ENCODE measurements at places on chromosomes 13 and 19.
A peak's percentile ranks its signal among the peaks of the same experiment; 100 is the strongest.

DNA sequence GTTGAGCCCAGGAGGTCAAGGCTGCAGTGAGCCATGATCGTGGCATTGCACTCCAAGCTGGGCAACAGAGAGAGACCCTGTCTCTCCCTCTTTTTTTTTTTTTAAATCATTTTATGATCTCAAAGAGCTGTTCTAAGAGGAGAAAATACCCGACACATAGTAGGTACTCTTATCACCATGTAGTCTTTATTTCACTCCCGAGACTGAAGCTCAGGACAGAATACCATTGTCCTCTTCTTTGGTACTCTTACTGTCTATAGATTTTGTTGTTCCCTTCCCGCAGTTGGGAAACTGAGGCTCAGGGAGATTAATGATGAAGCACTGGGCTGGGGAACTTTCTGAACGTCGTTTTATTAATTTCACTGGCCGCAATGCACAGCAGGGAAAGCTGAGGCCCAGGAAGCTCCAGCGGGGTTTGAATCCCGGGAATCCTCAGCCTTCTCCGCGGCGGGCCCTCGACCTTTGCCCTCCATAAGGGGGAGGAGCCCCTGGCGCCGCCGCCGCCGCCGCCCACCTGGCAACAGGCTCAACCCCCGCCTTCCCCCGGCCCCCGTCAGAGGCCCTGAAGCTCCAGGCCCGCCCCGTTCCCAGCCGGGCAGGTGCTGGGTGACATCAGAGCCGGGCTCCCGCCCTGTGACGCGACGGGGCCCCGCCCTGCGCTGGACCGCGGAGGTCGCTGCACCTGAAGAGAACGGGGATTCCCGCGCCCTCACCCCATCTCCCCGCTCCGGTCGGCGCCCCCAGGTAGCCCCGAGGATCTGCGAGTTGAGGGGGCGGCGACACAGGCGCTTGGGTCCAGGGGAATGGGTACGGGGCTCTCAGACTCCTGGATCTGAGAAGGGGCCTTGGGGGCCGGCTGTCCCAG lies 1.6 kb downstream of the MYH14 start:
- no peak for DNase-seq

DNA sequence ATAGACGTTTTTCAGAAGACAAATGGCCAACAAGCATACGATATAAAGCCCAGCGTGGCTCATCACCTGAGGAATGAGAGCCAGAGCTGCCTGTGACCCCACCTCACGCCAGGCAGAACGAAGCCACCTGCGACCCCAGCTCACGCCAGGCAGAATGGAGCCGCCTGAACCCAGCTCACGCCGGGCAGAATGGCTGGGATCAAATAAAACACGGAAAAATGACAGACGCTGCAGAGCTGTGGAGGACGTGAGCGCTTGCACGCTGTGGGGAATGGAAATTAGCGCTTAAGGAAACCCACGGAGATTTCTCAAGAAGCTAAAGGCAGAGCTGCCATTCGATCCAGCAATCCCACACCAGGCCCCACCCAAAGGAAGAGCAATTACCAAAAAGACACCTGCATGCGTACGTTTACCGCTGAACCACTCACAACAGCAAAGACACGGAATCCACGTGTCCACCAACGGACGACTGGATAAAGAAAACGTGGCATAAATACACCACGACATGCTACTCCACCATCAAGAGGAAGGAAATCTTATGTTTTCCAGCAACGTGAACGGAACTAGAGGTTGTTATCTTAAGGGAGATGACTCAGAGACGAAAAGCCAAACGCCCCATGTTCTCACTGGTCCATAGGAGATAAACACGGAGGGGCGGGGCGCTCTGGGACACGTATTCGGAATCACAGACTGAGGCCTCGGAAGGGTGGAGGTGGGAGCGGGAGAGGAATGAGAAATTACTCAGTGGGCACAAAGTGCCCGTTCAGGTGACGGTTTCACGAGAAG lies 30.7 kb upstream of the C13orf46 start:
- no peak for DNase-seq

DNA sequence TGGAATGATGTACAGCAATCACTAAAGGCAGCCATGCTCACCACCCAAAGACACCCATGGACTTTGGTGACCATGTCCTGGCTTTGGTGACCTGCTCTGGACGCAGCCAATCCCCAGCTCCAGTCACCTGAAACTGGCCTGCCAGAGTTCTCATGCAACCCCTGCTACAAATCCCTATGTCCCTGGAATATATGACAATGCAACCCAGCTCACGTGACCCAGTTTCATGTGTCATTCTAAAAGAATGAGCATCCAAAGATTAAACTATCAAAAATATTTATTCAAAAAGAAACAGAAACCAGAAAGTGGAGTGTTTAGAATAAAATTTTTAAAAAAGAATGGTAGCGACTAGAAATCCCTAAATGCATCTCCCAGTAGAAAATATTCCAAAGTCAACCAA lies 203.3 kb upstream of the IRS2 start:
- no peak for DNase-seq

DNA sequence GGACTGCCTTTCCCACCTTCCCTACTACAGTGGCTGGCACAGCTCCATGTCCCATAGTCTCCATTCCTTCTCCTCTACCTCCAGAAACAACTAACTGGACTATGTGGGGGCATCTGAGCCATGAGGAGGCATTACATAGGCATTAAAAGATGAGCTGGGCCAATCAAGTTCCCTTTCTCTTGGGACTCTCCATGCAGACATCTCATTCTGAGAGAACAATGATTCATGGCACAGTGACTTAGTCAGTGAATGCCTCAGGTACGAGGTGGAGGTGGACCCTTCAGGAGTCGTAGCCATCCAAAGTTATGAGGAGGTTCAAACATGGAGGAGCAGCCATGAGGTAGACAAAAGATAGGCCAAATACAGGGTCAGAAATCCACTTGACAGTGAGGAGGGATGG lies 70.0 kb downstream of the GPC6 start:
- no peak for DNase-seq

DNA sequence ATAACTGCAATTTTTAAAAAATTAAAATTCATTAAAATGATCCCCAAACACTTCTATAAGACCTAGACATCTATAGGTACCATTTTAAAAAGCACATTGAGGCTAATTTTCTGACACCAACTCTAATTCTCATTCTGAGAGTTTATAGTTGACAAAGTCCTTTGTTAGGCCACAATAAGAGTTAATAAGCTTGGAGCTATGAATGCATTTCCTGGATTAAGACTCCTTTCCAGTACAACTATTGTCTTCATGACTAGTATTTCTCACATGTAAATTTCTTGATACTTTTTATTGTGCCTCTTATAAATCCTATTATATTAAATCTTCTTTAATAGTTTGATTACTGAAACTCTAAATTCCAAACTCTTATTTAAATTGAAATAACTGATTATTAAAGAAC lies 340.8 kb downstream of the KLF12 start:
- no peak for DNase-seq

DNA sequence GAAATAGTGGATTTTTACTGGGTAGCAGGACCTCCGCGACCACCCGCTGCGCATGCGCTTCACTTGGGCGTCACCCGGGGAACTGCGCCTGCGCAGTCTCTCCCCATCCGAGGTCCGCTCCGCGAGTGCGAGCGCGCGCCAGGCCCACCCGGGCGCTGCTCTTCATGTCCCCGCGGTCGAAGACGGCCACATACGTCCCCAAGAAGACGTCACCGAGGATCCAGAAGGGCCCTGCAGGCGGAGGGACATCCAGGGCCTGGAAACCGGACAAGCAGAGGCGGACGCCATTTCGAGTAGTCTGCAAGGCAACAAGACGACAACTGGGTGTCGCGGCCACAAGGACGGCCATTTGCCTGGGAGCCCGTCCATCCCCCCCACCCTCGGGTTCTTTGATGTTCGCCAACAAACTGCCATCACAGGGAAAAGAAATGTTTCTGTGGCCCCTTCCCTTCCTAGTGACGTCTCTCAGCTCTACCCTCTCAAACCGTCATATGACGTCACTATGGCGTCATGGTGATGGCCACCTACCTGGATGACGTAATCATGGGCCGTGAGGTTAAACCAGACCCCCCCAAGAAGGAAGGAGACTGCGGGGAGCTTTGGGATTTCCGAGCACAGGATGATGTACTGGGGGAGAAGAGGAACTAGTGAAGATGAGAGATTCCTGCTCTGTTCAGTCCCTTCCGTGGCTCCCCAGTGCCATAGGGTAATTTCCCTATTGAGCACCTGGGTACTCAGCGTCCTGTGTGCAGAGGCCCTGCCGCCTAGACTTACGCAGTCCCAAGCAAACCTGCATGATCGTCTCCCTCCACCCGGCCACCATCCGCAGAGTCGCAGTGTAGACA lies 6.7 kb downstream of the NAPSA start:
- DNase-seq, result peak; percentile 67

DNA sequence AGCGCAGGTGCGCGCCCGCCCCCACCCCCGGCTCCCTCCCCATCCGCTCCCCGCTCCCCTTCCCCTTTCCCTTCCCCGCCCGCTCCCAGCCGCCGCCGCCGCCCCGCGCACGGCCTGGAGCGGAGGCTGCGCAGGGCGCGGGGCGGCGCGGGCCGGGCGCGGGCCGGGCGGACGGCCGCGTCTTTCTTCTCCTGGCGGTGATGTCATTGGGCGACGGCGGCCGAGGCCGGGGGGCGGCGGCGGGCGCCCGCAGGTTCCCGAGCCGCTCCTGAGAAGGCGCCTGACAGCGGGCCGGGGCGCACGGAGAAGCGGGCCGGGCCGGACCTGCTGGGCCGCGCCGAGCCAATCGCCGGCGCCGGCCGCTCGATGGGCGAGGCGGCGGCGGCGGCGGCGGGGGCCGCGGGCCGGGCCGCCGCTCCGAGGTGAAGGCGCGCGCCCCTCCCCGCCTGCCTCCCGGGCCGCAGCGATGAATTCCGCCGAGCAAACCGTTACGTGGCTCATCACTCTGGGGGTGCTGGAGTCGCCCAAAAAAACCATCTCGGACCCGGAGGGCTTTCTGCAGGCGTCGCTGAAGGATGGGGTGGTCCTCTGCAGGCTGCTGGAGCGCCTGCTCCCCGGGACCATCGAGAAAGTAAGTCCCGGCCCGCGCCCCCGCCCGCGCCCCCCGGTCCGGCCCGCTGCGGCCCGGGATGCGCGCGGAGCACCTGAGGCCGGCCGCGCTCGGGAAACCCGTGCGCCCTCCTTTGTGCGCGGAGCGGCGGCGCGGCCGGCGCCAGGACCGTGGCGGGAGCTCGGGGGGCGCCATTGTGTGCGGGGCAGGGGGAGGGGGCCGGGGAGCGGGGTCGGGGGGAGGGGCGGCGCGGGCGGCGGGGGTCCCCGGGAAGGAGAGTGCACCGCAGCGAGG lies at the start of gene ARHGEF7:
Gene ARHGEF7 (plus strand): TSS at position 250 of the 904 bp plus-strand sequence. CDS start 217 bp downstream, at position 467.
- DNase-seq, result no peak

- DNase-seq, result no peak
These were observed 1.5 kb downstream of the HS6ST3 start for GRCh38 chr13:96091164-96092117.

DNA sequence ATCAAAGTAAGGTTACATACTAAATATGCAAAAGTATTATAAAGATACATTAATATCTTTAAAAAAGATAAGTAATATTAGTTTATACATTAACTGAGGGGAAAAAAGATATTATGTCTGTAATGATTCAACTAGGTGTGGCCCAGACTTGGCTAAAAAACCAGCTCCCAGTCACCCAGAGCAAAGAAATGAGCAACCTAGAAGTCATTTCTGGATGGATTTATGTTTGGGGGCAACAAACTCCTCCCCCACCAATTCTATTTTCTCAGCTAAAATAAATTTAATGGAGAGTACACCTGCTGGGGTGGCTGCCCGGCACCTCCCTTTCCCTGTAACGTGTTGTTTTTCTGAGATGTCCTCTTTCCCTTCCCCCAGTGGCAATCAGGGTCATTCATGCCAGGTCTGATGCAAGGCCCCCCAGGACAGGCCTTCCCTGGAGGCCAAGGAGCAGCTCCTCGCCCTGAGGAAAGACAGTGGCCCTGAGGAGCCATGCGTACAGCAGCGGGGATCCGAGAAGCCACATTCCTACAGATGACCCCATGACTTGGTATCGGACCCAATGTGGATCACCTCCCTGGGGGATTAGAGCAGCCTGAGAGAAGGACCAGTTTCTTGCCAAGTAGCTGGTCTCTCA lies 78.6 kb upstream of the DOCK9 start:
- no peak for DNase-seq

DNA sequence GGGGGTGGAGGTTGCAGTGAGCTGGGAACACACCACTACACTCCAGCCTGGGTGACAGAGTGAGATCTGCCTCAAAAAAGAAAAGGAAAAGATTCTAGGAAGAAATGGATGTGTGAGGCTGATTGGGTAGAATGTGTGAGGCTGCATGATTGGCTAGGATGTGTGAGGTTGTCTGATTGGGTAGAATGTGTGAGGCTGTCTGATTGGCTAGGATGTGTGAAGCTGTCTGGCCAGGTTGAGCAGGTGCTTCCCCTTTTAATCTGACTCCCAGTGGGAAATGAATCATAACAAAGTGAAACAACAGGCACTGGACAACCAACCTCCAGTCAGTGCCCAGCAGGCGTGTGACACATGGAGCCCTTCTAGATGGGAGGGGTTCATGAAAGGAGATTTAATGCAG lies 14.7 kb downstream of the C13orf46 start:
- no peak for DNase-seq

DNA sequence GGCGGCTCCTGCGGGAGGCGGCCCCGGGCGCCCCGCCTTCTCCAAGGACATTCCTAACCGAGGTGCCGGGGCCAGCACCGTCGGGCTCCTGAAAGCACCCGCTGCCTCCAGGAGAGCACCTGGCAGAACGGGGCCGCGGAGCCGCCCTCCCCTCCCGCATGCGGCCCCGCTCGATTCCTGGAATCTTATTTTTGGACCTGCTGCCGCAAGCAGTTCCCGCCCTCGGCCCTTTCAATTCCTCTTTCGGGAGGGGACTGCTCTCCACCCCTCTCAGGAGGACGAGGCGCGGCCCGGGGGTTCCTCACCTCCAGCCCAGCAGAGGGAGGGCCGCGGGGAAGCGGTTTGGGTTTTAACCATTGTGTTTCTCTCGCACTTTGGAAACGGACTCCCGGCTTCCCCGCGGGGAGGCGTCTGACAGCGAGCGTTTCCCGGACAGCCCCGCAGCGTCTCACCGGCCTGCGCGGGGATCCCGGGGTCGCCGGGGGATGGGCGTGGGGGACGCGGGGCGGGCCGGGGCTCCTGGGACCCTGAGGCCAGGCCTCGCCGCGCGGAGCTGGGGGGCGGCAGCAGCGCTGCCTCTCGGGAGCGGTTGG lies 849 bp downstream of the GAS6 start:
- no peak for DNase-seq

DNA sequence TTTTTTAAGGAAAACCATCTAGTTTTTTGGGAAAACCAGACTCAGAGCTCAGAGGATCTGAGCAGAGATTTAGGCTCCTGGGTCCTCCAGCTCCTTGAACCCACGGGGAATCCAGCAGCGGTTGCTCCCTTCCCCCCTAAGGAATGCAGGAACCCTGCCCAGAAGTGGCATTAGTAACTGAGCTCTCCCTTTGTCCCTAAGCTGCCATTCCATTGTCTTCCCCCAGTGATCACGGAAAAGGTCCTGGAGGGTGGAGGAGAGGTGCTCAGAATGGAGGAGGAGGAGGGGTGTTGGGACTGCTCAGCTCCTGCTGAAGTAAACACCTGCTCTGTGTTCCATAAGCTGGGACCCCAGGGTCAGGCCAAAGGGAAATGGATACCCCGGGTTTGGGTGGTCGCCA lies 16.8 kb upstream of the OR1M1 start:
- no peak for DNase-seq

GRCh38 chr13:113275387-113275786 lies 21.7 kb upstream of the LAMP1 start:
- DNase-seq, result no peak

- DNase-seq, result no peak
These were observed 29.2 kb downstream of the XPO4 start for GRCh38 chr13:20873348-20873747.

Data from stimulated activated CD4-positive, alpha-beta T cell treated with anti-CD3 and anti-CD28 coated beads, TNF-alpha, amount 100 ng/mL, for 4 hours (primary cell).